ENCODE measurements at places on chromosomes 4 and X.

DNA sequence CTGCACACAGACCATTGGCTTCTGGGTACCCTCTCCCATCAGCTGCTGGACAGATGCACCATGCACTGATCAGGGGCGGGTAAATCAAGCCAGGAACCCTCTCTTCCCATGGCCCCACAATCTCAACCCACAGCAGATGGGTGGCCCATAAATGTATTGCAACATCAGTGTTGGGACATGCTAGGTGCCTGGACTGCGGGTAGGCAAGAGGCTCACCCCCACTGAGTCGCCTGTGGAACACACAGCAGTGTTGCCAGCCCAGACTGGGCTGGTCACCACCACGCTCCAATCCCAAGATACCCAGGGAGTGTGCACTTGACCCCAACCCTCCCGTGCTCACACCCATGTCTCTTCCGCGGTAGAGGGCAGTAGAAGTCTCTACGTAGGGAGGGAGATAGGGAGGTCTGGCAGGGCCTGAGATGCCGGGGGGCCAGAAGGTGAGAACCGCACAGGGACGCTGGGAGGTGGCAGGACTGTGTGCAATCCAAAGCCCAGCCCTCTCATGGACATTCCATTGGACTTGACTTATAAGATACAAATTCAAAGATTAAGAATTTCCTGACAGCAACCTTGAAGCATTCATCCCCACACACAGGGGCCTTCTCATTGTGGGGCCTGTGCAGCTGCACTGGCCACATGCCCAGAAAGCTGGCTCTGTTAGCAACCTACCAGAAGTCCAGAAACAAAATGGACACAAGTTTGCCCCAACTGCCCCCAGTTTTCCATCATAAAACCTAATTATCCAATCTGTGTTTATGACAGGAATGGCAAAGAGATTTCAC lies 183.7 kb downstream of the NSUN7 start:
- DNase-seq = no peak

DNA sequence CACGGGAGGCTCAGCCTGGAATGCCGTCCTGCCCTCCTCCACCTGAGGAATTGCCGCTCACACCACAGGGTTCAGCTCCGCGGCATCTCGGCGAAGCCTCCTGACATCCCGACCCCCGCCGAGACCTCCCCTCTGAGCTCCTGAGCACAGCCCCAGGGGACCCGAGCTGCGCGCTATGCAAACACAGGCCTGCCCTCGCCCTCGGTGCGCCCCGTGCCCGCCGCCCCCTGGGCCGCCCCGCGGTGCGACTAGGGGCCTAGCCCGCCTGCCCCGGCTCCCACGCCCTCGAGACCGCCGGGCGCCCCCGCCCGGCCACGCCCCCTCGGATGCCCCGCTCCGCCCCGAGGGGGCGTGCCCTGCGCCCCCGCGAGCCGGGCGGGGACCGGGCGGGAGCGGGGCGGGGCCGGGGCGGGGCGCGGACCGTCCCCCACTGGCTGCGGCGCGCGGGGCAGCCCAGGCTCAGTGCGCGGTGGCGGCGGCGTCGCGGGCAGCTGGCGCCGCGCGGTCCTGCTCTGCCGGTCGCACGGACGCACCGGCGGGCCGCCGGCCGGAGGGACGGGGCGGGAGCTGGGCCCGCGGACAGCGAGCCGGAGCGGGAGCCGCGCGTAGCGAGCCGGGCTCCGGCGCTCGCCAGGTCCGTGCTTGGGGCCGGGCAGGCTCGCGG lies at the start of gene FGFR3:
TSS of gene FGFR3 (plus strand) at position 462 of the 664 bp plus-strand sequence. CDS start 642 bp downstream, outside the sequence.
- peak; percentile 48 for DNase-seq

- no peak for DNase-seq
Measured at GRCh38 chr4:3482707-3483106, 19.6 kb downstream of the DOK7 start.

- DNase-seq = peak; percentile 59
Measured at GRCh38 chrX:7996414-7996813, 69.2 kb upstream of the PNPLA4 start.

DNA sequence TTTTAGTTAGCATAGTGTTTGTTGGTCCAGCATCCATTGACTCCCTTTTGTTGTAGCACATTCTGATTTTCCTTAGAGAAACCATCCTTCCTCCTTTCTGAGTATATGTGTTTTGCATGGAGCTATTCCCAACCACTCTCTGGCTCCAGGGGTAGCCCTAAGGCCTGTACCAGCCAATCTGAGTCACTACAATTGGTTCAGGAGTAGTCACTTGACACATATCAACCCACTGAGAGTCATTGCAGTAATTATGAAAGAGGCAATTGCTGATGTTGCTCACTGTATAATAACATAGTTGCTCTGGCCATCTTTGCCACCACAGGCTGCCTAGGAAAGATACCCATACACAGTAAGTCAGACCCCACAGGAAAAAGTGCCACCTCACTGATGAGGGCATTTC lies 71.2 kb upstream of the GRID2 start:
- no peak for DNase-seq

- DNase-seq = no peak
Measured at GRCh38 chr4:189784651-189785050, 156.0 kb upstream of the FRG1 start.

GRCh38 chr4:966266-967112 lies 6.9 kb downstream of the DGKQ start:
- DNase-seq = no peak

DNA sequence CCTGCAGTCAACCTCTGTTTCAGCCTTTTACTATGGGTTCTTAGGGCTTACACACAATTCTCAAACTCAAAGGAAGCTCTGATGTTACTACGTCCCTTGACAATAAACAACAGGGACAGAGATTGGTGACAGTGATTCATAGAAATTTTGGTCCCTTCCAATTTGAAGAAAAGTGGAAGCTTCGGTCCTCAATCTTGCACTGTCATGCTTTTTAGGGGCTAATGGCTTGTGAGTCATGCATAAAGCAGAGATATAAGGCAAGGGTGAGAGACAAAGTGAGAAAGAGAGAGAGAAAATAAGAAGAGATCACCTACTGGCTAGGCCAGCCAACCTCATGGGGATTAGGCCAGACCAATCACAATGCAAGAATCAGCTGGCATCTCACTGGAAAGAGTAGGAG lies 63.2 kb upstream of the STARD8 start:
- DNase-seq = no peak

GRCh38 chr4:88447371-88448095 lies 9.4 kb upstream of the HERC5 start:
- DNase-seq = no peak

DNA sequence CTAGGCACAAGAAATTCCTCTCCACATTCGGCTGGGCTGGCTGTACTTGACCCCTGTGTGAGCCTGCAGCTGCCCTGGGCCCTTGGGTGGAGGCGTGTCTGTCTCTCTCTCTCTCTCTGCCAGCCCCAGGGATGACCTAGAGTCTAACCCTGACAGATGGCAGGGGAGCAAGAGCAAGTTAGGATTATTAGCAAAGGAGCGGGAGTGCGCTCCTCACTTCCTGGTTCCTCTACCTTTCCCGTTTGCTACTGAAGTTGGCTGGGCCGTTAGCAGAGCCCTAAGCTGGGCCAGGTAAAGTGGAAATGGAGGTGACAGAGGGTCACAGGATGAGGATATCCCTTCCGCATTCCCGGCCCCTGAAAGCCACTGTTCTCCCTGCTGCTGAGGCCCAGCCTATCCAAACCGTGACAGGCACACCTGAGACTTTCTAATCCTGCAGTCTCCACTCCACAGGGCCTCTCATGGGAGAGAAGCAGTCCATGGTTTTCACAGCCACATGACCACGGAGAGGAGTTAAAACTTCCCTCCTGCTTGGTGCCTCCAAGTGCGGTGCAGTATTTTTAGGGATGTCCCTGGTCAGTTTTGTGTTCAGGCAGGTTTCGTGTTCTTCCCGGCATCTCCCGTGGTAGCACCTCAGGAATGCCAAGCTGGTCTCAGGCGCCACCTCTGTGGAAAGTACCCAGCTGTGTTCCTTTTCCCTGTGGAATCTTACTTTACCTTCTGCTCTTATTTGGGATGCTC lies 79.3 kb downstream of the CLDN22 start:
- DNase-seq = no peak

GRCh38 chrX:2230457-2230856 lies 270.3 kb downstream of the DHRSX start:
- no peak for DNase-seq

DNA sequence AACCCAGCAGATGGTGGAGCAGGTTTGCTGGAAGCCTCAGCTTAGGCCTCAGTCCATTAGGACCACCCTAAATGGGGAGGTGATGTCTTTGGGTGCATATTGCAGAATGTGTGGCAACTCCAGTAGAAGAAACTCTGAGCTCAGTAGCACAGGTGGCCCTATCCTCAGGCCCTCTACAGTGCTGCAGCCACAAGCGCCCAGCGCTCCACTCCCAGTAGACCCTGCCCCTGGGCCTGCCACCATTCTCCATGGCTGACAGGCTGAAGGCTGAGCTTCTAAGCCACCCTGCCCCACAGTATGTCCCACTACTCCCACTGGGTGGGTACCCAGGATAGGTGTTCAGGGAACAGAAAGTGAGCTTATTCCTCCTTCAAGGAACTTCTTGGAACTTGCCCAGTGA lies 162.8 kb upstream of the MAMLD1 start:
- no peak for DNase-seq

DNA sequence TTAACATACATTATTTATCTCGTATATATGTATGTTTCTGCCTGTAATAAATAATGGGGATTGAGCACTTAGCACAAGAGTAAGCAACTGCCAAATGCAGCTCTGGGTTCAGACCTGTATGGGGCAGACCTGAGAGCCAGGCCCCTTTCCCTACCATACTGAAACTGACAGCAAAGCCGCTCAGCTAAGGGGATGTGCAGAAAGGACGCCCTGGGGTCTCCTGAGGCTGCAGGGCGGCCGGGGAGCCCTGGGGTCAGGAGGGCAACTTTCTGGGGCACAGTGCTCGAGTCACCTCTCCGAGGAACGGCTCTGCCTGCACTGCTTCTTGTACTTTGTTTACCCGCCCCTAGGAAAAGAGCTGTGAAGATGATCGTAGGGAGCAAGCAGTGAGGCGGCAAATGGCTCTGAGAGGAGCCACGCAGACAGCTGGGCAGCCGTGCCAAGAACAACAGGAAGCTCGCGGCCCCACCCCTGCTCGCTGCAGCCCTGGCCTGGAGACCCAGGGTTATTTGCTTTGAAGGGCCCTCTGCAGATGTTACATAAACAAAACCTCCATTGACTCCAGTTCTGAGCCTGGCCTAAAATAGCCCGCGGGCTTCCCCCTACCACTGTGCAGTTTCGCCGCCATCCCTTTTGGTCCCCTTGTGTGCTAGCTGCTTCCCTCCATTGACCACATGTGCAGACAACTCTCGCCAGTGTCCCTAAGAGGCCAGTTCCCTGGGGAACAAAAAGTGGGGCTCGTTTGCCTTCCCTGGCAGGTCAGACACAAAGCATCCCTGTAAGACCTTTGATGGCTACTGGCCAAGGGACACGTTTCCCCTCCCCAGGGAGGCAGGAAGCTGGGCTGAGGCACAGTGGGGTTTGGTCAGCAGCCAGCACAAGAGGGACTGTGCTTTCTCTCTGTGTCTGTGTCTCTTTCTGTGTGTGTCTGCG lies 111.3 kb upstream of the LNX1 start:
- DNase-seq = peak; percentile 64

GRCh38 chr4:165814256-165815020 lies 58.6 kb upstream of the TLL1 start:
- DNase-seq = peak; percentile 1

DNA sequence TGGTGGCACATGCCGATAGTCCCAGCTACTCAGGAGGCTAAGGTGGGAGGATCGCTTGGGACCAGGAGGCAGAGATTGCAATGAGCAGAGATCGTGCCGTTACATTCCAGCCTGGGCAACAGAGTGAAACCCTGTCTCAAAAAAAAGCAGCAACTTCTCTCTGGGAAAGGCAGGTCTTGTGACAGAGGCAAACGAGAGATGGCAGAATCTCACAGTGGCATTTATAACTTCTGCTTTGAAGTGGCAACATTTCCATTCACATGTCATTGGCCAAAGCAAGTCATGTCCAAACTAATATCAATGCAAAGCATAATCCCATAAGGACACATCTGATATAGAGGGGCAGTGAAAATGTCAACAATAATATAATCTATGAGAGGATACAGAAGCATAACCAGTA lies 79.8 kb downstream of the PPEF2 start:
- DNase-seq = no peak

GRCh38 chrX:51144828-51145442 lies 187.7 kb upstream of the NUDT10 start:
- peak; percentile 2 for DNase-seq

- peak; percentile 91 for DNase-seq
Measured at GRCh38 chrX:20442597-20442996, 175.9 kb upstream of the RPS6KA3 start.

- DNase-seq = no peak
Measured at GRCh38 chrX:118571836-118572235, 76.2 kb downstream of the DOCK11 start.

DNA sequence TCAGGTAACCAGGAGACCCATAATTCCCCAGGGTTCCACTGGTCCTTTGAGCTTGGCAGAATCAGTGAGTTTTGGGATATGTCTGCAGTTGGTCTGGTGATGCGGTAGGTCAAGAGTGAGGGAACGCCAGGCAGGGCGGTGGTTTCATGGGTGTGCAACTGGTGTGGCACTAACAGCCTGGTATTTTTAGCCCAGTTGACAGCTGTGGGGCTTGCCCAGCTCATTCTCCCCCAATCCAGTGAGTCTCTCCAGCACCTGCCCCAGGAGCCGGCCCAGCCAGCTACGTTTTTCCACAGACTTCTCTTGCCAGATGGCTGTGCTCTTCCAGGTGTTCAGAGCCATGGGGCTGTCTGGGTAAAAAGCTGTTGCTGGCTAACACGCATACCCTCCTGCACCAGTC lies 1019.9 kb downstream of the CCSER1 start:
- DNase-seq = no peak

GRCh38 chr4:67861513-67861912 lies 22.3 kb downstream of the TMPRSS11D start:
- peak; percentile 45 for DNase-seq

- DNase-seq = peak; percentile 1
Measured at GRCh38 chr4:187027272-187027671, 303.6 kb upstream of the FAT1 start.

DNA sequence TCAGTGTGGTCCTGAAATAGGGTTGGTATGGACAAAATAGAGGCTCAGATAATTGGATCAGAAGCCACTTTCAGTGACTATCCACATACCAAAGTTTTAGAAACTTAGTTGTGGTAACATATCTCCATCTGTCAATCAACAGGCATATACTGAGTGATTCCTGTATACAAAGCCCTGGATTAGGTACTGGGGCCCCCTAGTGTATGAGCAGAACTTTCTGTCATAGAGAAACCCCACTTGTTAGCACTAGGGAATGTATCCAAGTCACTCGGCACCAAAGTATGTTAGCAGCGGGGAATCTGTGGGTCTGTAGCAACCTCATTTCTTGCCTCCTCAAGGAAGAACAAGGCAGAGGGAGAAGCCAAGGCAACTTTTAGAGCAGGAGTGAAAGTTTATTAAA lies 50.7 kb downstream of the MAP7D3 start:
- peak; percentile 4 for DNase-seq

GRCh38 chrX:15694941-15695451 lies 30.4 kb upstream of the CLTRN start:
- no peak for DNase-seq

Measured in NCI-H1417 (cell line).